ENCODE measurements at places on chromosomes 7 and 10.

DNA sequence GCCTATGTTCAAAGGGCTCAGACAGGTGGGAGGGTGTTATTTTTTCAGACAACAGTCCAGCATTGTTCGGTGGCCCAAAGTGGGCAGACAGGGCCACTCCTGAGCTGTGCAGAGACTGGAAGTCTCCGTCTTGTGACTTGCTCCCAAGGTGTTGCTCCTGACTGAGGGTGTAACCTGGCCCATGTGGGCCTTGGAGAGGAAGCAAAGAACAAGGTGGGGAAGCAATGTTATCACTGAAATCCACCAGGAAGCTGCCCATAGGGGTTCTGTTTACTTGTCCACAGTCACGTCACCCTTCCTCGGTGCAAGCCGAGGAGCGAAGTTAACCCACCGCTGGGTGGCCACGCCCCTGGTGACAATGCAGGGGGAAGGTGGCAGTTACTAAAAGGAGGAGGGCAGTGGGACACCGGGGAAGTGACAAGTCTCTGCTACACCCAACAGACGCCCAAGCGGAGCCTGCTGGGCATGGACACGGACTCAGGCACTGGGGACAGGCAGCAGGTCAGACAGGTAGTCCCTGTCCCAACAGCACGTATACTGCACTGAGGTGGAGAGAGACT lies 311.6 kb upstream of the MKI67 start:
- DNase-seq, result no peak

- DNase-seq, result no peak
These were observed 48.4 kb downstream of the INPP5A start for GRCh38 chr10:132585732-132586722.

- DNase-seq, result no peak
These were observed 396.3 kb upstream of the POM121L12 start for GRCh38 chr7:52639126-52639525.

GRCh38 chr7:115731796-115732471 lies 298.6 kb downstream of the TFEC start:
- peak; percentile 37 for DNase-seq

- DNase-seq, result no peak
These were observed 533.4 kb downstream of the NEBL start for GRCh38 chr10:20363684-20364083.

- DNase-seq, result no peak
These were observed 322.5 kb upstream of the ZMIZ1 start for GRCh38 chr10:78746155-78746763.

DNA sequence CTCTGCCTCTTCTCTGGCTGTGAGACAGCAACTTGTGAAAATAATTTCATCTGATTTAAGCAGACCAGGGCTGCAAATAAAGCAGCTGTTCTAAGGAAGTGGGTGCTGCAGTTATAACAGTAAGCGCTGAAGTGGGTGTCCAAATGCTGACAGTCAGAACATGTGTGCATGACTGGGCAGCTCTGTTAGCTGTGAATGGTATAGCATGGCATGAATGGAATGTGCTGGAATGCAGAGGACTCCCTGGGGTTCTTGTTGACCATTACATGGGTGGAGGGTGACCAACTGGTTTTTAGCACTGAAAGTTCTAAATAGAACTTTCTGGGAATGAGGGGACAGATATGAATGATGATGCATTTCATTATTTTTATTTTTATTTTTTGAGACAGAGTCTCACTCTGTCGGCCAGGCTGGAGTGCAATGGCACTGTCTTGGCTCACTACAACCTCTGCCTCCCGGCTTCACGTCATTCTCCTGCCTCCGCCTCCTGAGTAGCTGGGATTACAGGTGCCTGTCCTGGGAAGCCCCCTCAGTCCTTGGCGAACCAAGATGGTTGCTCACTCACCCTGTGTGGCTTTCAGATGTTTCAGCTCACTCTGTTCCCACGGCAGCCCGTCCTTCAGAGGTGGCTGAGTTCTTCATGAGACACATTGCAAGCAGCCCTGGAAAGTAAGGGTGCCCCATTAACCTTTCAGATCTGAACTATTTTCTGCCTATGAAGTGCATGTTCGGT lies 319.8 kb upstream of the PHYHIPL start:
- no peak for DNase-seq

- no peak for DNase-seq
These were observed 93.6 kb downstream of the ARHGAP22 start for GRCh38 chr10:48511066-48511874.
